ENCODE measurements at places on chromosomes 4 and X.

DNA sequence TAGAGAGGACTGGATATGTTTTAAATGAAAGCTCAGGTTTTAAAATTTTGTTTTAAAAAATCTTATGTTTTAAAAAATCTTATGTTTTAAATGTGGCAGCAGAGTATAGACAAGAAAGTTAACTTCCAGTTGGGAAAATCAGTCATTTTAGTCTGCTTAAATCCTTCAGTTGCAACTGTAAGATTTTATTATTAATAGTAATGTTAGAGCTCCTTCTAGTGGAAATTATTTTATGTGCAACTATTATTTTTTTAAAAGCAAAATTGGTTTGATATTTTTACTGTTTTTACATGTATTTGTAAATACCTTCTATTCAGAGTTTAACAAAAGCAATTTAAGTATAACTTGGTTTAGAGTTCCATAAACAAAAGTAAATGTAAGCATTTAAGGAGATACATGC lies 8.5 kb upstream of the NUDT6 start:
- DNase-seq = no peak

DNA sequence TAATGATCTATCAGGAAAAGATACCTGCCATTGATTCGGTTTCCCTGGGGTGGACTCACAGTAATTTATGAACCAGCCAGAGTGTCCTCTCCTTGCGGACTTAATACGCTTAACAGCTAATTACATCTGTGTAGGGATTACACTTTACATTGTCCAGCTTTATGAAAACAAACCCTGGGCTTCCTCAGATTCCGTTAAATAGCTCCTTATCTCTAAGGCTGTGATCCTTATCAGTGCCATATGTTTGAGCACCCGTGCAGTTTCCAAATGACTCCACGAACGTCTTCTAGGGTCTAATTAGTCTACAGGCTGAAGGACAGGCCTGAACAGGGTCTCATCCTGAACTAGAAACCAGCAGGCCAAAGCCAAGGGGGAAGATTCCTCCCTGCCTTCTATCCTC lies 56.9 kb downstream of the KDR start:
- DNase-seq = no peak

DNA sequence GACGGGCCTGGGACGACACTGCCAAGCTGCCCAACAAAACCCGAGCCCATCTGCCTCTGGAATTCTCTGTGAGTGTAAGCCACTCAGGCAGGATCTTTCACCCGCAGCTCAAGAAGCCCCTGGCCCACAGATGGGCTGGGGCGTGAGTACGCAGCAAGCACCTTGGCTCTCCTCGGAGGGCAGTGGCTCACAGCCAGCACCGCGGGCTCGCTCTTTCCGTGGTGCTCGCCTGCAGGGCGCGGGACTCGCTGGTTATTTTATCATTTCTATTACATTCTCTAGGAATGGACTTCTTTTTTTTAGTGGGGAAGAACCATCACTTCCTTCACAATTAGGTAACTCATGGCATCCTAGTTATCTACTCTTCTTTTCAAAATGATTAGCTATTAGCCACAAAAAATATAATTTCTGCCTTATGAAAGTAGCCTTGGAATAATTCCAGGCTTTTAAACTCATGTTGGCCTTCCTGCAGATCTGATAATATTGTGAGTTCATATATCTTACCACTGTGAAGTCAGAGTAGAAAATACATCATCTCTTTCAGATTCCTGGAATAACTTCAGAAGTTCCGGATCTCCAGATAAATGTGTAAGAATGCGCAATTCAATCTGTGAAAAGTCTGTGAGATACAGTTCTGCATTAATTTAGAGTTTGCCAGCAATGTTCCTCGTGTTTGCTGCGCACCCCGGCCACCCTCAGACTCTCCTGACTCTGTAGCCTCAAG lies 68.6 kb downstream of the NAT8L start:
- DNase-seq = no peak

- DNase-seq = no peak
Observed at GRCh38 chrX:119492463-119492862, 24.2 kb downstream of the SLC25A5 start.

GRCh38 chrX:86946569-86946968 lies 571.0 kb upstream of the KLHL4 start:
- no peak for DNase-seq

DNA sequence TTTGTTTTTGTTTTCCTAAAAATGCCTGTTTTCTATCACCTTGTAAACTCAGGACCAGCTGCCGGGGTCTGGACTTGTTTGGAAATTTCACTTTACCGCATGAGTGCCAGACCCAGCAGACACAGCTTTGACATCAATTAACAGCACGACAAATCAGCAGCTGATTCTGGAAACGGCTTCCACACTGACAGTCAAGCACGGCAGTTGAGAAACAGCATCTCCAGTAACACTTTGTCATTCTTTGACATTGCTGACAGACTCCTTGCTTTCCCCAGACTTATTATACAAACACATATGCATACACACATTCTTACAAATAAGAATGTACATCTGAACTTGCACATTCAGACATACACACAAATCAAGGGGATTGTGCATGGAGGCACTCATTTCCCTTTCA lies 1017.6 kb upstream of the HS3ST1 start:
- DNase-seq = no peak

- no peak for DNase-seq
Observed at GRCh38 chr4:85669204-85669603, 194.3 kb downstream of the ARHGAP24 start.

DNA sequence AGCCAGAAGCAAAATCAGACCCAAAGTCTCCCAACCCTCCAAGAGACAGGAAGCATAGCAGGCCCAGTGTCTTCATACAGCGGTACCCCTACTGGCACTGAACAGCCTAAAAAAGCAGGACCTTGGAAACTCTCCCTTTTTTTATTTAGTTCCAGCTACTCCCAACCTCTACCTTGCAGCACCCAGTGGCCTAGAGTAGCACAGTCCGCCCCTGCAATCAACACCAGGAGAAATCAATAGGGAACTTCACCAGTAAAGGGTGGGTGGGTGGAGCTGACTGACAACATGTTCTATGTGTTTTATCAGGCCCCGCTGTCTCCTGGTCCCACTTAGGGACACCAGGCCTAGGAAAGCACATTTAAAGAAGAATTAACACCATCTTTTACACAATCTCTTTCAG lies 378.5 kb upstream of the CT83 start:
- DNase-seq = no peak

DNA sequence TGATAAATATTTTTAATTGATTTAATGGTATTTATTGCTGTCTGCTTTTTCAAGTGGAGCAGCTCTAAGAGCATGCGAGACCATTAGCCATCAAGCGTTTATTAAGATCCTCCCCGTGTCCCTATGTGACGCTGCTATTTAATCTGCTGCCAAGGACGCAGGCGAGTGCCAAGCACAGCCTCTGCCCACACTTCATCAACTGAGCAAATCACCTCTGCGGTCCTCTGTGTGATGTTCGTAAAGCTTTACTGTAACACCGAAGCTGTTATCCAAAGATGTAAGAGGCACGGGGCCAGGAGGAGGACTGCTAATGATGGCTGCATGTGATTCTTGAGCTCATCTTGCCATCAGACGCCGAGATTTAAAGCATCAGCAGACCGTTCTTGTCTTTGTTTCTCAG lies 79.5 kb downstream of the STOX2 start:
- DNase-seq = no peak

- no peak for DNase-seq
Observed at GRCh38 chrX:103530545-103530944, 11.3 kb upstream of the RAB40A start.

DNA sequence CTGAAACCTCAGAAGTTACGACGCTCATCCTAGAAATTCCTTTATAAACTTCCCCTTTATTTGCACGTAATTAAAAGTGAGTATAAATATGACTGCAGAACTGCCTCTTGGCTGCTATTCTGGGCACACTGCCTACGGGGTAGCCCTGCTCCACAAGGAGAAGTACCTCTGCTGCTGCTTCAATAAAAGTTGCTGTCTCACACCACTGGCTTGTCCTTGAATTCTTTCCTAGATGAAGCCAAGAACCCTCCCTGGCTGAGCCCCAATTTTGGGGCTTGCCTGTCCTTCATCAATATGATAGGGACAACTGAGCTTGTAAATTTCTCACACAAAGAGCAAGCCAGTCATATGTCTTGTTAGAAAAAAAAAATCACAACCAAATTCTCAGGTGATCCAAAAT lies 115.8 kb downstream of the VEGFC start:
- DNase-seq = no peak

GRCh38 chr4:143390764-143391163 lies 54.1 kb downstream of the GAB1 start:
- no peak for DNase-seq

DNA sequence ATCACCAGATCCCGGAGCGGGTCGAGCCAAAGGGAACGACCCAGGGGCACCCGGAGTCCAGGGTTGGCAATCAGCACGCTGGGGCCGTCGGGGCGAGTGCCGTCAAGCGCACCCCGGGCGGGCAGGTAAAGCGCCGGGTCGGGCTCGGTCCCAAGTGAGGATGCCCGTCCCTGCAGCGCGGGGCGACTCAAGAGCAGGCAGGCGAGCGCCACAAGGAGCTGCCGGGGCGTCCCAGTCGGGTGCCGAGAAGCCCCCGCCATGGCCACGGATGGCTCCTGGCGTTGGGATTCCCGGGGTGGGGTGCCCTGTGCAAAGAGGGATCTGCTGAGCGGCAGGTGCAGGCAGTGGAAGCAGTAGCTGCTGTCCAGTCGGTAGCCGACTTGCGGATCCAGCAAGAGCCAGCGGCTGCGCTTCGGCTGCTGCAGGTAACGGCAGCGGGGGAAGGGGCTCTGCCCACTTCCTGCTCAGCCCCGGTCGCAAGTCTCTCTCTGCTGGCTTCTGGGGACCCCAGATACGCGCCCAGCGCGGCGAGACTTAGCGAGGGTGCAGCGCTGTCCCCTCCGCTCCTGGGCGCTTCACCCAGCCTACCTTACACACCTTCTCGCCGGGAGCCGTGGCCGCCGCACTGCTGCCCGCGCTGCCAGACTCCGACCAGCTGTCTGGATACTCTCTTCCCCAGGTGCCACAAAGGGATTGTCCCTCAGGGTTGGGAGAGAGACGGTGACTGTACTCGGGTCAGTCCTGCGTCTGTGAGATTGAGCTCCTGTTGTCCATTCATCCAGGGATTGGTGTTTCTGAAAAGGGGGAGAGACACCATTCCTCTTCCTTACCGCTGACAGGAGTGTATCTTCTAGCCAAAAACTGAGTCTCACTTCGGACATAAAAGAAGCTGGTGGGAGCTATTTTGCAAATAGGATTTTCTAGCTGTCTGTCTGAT lies at the start of gene FREM3:
Gene FREM3 (minus strand): TSS at position 260 of the 937 bp plus-strand sequence. CDS start 0 bp downstream, at position 260.
- no peak for DNase-seq

- no peak for DNase-seq
Observed at GRCh38 chr4:67036791-67037190, 508.5 kb downstream of the CENPC start.

DNA sequence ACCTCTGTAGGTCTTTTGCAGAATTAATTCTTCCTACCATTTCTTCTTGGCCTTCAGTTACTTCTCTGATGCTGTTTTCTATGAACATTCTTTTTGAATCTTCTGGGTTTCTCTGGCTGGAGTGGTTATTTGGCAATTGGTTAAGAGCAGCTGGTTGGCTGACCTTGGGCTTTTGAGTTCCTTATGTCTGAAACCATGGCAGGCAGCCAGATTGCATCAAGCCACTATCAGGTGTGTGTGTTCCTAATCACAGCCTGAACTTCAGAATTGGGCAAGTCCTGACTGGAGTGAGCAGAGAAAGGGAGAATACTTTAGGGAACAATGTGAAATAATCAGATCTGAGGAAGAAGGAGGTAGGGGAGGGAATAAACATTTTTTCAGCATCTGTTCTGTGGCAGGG lies 90.2 kb downstream of the ARHGAP10 start:
- DNase-seq = no peak

- DNase-seq = no peak
Observed at GRCh38 chr4:44651425-44651824, at the start of gene YIPF7. YIPF7 (minus strand) TSS chr4:44651625; CDS start chr4:44650100, 1,525 bp downstream.
